Motor neuron (in vitro differentiated cells): ENCODE measurements at places on chromosomes 7 and 10. TPM values are rescaled to one million over a fixed set of nuclear protein-coding genes. Genes with fewer than 3 reads are reported as not detected.

VIM gene
- 1,044 and 1,055 TPM in 2 replicates for total RNA-seq

PRXL2A gene
- 35.1 and 37.0 TPM in 2 replicates for total RNA-seq

DNA sequence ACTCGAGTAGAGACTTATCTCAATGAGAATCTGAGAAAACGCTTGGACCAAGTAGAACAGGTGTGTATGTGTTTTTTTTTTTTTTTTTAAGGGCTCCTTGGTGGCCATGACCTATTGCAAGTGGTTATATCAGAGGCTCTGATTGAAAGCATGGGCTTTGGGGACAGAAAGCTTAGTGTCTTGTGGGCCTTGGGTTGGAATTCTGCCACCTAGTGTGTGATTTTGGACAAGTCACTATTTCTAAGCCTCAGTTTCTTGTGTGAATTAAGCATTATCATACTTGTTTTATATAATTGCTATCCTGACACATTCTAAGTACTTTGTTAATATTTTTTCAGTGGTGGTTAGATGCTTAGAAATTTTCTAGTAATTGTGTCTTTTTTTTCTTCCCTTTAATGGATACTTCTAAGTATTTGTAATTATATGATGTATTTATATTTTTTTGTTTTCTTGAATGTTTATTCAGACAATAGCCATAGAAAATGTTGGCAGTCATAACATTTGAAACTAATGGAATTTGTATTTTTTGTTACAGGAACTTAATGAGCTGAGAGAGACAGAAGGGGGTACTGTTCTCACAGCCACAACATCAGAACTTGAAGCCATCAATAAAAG is 33.1 kb downstream of the SMC3 start:
- ATAC-seq, result peak; percentile 56

ADAM12 gene
- total RNA-seq, result 3.3 and 5.2 TPM in 2 replicates
